ENCODE measurements at places on chromosomes 6 and 20.

- no peak for DNase-seq
These were observed 40.4 kb upstream of the RAB23 start for GRCh38 chr6:57262488-57262887.

DNA sequence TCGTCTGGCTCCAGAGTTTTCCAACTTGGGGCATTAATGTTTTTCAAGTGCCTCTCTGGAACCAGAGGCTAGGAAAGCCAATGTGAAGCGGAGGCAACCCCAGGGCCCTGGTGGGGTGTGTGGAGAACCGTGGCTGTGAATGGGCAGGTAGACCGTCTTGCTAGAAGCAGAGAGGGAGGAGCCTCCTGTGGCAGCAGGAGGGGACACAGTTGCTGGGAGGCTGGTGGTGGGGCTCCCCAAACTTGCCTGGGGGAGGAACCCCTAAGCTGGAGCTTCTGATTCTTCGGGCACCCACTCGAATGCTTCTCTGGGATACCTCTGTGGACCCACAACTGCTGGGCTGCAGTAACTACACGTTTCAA lies 65.3 kb upstream of the APCDD1L start:
- DNase-seq, result no peak

DNA sequence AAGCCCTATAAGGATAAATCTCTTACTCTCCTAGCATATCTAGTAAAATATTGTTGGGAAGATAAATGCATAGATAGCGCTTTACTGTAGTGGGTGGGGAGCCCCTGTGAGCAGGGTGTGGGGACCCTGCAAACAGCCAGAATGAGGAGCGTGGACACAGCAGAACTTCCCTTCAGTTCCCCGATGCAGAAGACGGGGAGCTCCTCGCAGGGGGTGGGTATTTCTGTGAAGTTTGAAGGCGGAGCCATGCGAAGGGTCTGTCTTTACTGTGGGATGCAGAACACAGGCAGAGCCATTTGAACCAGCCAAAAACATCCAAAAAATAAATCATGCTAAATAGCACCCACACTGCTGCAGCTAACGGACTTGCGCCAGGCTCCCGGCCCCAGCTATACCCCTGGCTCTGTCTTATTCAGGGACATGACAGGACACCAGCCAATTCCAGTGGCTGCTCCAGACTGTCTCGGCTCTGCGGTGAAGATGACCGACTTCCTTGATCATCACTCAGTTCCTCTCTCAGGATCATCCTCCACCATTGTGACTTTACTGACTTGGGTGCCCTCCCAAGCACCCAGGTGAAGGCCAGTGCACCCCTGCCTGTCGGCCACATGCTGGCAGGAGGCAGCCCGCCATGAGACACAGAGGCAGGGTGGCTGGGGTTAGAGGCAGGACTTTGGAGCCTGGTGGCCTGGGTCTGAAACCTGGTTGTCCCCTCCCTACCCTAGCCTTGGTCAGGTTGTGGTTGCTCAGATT lies 134.5 kb downstream of the SMOC2 start:
- no peak for DNase-seq

DNA sequence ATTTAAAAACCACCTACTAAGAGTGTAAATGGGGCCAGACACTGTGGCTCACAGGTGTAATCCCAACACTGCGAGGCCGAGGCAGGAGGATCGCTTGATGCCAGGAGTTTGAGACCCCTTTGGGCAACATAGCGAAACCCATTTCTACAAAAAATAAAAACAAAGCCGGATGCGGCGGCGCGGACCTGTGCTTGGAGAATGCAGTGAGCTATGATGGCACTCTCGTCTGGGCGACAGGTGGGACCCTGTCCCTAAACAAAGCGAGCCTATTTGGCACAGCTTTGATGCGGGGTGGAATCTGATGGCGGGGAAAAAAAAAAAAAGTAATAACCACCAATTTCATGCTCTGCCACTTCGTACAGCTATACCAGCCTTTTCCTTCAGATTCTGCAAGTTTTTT lies 1.1 kb downstream of the TCP1 start:
- DNase-seq, result no peak

DNA sequence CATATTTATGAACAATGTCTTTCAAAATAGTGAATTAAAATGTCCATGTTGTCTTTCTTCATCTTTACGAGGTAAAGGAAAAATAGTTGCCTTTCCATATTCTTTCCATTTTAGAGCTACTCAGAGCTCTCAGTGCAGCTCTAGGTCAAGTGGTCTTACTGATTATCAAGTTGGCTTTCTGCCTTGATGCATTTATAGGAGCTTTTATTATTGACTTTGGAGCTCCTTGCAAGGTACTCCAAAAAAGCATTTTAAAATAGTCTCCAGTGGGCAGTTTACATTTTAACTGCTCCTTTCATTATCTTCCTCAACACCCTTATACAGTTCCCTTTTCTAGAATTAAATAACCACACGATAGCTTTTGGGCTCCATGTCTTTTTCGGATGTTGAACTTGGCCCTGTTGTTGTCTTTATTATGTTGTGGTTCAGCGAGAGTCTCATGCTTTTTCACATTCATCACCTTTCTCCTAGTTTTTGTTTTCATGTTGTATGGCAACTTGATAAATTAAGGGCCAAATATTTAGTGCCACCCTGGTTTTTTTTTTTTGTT lies 122.9 kb downstream of the CLIC5 start:
- no peak for DNase-seq

DNA sequence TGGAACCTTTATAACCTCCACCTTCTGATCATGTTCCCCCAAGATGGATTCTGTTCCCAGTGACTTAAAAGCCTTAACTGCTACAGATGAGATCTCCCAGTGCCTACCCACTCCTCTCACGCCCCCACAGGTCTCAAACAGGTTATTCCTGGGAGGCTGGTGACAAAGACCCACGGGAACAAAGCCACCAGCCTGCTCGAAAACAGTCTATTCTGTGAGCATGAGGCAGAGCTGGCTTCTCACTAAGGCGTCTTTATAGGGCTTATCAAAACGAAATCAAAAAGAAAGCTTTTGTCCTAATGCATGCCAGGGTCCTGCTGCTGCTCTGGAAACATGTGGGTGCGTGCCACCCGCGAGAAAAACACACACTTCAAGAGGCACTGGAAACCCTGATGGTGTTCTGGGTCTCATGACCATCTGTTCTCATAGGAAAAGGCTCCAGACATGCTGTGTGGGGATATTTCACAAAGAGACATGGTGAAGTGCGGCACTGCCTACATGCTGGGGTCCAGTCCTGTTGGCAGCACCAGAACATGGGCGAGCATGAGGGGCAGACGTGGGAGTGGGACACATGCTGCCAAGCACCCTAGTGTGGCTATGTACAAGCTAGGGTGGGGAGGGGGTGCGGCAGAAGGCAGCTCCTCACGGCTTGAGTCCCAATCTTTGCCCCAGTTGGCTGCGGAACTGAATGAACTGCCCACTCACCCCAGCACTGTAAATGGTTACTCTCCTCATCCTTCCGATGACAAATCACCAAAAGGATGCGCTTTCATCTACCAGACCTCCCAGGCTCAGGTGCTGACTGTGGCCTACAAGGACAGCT lies 2.1 kb downstream of the FKBP1A start:
- no peak for DNase-seq

GRCh38 chr20:1718604-1719384 lies 61.2 kb upstream of the SIRPG start:
- no peak for DNase-seq

DNA sequence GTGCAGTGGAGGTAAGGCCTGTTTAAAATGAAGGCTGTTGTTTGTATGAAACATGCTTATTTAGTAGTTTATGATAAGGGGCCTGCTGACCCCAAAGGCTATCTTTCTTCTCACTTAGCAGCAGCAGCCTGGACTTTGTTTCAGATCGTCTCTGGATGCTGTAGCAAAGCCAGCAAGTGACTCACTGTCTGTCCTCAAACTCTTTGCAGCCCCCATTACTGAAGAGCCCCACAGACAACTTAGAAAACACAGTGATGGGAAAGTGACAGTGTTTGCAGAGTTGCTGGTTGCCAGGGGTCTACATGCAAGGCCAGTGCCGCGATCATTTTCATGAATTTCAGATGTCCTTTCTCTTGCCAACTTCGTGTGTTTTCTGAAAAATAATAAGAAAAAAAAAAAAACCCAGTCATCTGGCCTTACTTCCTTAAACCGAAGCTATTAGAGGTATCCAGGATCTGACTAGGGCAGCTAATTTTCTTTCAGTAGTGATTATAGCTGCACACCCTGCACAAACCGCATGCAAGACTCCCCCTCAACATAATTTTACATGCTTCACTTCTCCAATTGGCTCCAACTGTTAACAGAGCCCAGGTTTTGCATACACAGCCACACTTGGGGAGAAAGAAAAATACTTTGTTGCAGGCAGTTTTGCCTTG lies 11.6 kb upstream of the F13A1 start:
- DNase-seq, result no peak

DNA sequence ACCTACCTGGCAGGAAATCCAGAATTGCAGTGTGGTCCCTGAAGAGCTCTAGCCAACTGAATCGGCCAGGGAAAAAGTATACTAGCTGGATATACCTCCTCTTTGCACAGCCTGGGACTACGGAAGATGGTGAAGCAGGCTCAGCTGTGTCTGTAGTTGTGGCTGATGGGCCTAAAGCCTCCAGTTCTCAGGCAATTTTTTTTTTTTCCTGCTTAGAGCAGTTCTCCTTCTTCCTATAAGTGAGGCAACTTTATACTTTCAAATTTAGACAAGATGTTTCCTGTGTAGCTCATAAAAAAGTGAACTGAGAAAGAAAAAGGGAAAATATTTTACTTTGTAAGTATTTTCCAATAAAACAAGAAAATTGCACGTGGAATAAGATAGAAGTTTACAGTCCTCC lies 172.9 kb downstream of the CARMIL1 start:
- no peak for DNase-seq

DNA sequence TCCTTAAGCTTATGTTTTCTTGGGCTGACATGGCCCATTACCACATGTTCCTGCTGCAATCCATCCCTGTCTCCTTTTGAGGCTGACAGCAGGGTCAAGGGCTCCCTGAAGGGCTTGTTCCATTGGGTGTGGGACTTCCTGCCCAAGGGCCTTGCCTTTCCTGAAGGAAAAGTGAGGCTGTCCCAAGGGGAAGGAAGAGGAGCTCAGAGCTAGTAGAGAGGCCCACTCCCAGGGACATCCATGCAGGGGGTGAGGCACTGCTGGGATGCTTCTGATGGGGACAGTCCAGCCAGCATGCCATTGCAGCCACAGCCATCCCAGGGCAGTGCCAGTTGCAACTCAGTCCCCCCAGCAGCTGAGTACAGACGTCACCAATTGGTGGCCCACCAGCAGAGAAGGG lies 138.4 kb upstream of the FOXA2 start:
- DNase-seq, result no peak

GRCh38 chr20:52234302-52235045 lies 42.9 kb upstream of the ZFP64 start:
- no peak for DNase-seq

DNA sequence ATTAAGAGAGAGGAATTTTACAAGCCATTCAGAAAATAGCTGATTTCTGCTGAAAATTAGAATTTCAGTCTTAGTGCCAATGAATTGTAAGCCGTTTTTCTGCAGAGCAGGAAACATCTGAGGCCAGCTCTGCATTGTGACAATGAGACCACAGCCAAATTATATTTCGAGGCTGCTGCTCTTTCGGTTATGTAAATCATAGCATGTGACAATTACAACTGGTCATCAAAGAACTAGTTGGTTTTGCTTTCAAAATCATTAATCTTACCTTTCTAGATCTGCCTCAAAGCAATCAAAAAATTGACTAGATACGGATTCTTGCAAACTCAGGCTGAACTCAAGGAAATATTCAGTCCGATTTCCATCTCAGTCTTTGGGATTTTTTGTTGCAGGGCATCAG lies 33.4 kb upstream of the INSM1 start:
- DNase-seq, result no peak

DNA sequence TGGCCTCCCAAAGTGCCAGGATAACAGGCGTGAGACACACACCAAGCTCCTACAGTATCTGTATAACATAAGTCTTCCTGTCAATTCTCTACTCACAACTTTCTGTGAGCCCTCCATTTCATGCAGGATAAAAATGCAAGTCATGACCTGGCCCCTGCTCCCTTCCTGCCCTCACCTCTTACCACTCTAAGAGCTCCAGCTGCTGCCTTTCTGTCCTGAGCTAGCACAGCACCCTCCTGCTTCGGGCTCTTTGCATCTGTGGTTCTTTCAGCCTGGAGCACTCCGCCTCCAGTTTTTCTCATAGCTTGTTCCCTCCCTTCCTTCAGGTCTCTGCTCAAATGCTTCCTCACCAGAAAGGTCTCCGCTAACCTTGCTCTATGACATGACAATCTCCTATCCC lies 23.7 kb upstream of the TRPC4AP start:
- DNase-seq, result no peak

DNA sequence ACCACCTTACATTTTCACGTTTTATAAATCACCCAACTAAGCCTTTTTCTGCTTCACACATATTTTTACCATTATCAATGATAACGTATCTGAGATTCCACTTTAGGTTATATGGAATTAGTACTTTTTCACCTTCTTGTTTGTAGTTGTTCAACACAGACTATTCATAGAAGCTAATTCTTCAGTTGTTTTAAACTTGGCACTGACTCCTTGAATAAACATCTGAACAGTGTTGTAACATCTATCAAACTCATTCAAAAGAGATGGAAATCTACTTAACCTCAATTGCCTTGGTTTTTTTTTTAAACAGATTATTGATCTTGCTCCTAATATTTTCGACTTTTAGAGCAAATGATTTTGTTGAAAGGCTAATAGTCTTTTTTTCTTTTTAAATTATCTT lies 34.2 kb downstream of the PTPRA start:
- no peak for DNase-seq

DNA sequence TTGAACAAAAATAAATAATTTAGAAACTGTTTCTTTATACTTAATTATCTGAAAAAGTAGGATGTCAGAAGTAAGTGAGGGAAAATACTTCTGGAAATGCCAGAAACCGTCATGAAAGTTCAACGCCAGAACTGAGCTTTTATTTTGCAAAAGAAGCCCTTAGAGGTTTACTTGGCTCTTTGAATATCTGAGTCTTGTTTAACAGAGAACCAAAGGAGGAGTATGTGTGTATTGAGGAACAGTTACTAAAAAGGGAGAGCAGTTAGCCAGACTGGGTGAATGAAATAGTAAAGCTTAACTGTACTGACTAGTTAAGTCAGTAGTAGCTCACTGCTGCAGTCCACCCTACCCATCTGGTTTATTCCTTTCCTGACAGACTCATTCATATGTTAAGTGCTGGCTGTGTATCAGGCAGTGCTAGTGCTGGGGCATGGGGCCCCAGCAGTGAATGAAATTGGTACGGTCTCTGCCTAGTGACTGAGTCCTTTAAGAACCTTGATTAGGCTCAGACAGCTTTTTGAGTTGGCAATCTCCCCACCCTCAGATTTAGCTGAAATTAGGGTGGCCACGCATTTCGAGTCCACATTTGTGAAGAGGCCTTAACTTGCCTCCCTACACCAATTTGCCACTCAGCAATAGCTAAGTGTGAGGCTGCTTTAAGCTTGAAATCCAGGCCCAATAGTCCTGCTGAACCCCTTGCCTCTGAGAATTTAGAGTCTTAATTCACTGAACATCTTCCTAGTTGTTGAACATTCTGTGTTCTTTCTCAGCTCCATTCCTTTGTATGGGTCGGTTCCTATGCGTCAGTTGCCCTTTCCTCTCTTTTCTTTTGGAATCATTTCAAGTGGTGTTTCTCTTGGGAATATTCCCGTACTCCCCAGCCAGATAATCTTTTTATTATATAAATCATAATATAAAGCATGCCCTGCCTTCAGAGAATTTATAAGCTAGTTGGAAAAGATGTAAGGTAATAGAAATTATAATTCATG lies 20.2 kb downstream of the MAP3K4 start:
- DNase-seq, result no peak
